ENCODE measurements at places on chromosomes 1 and 21.

DNA sequence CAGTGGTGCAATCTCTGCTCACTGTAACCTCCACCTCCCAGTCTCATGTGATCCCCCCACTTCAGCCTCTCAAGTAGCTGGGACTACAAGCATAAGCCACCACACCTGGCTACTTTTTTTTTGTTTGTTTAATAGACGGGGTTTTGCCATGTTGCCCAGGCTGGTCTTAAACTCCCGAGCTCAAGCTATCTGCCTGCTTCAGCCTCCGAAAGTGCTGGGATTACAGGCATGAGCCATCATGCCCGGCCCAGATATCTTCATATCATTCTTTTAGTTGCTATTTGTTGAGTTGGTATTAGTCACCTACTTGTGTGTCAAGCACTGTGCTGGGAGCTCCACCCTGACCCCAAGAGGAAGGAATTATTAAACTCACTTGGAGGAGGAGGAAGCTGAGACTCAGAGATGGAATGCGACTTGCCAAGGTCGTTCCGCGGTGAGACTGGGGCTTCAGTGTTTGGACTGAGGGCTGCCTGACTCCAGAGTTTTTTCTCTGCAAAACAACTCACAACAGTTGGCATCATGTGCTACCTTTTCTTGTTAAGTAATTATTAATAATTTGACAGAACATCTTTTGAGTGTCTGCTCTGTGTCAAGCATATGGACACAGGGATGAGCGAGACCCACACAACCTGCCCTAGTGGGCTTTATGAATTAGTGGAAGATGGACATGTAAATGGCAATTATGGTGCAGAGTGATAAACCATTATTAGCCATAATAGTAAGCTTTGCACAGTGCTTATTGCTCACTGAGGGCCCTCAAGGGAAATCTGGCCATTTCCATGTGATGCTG, 132.0 kb downstream of the FOXD2 start:
- peak; percentile 35 for DNase-seq

DNA sequence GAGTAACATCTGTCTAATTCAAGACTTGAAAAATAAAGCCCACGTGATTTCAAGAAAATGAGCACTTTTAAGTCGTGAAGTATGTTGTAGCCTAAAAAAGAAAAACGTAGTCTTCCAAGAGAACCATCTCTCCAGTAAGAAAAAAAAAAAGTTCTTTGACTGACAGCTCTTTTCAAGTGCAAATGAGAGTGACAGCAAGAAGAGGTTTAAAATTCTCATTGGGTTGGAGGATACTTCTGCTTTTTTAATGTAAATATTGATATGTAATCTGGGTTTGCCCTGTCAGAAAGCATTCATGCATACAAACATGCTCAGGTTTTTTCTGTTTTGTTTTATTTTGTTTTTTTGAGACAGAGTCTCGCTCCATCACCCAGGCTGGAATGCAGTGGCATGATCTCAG, 32.3 kb upstream of the PRDM2 start:
- no peak for DNase-seq

DNA sequence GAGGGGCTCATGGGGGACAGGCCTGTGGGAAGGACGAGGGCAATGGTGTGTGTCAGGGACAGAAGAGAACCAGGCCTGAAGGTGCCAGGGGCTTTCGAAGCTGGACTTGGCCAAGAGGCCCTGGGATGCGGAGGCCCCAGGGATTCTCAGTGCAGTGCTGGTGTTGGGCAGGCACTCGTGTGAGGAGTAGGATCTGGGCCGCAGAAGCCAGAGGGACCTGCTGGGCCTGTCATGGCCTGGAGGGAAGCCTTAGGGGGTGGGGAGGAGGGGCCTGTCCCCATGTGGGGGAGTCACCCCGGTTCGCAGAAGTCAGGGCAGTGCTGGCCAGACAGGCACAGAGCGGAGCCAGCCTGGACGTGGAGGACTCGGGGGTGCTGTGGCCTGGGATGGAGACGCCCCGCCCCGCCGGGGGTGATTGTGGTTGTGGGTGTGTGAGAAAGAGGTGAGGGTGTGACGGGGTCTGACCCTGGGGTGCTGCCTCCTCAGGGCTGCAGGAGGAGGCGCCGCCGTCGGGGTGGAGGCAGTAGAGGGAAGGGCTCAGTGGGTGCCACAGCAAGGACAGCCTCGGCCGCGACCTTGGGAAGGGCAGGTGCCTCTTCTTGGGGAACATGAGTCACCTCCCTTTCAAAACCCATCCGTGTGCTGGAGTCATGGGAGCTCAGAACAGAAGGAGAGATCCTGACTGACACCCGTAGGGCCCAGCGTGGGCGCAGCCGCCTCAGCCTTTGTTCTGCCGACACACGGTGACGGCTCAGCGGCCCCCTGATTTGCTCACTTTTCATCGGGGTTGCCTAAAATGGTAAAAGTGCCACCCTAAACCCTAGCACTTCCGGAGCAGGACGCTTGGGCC, 33.9 kb downstream of the FAAP20 start:
- no peak for DNase-seq

DNA sequence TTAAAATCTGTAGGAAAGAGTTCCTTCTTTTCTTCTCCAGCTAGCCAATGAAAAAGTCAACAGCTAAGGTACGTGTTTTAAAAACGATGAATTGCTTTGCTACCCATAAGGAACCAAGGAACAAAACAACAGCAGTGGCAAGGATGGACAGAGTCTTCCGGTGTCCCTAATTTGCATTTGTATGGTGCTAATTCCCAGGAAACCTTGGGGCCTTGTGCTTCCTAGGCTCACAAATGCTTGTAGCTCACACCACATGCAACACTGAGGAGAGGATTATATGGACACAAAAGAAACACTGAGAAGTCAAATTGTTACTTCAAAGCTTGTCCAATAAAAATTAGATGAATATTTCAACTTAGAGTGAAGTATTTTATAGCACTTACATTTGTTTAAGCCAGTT, 1.8 kb upstream of the PGBD5 start:
- DNase-seq: no peak

- no peak for DNase-seq
Observed at GRCh38 chr1:172107316-172107975, 266.1 kb downstream of the DNM3 start.

GRCh38 chr1:65505547-65506300, 85.3 kb downstream of the LEPR start:
- DNase-seq: no peak

DNA sequence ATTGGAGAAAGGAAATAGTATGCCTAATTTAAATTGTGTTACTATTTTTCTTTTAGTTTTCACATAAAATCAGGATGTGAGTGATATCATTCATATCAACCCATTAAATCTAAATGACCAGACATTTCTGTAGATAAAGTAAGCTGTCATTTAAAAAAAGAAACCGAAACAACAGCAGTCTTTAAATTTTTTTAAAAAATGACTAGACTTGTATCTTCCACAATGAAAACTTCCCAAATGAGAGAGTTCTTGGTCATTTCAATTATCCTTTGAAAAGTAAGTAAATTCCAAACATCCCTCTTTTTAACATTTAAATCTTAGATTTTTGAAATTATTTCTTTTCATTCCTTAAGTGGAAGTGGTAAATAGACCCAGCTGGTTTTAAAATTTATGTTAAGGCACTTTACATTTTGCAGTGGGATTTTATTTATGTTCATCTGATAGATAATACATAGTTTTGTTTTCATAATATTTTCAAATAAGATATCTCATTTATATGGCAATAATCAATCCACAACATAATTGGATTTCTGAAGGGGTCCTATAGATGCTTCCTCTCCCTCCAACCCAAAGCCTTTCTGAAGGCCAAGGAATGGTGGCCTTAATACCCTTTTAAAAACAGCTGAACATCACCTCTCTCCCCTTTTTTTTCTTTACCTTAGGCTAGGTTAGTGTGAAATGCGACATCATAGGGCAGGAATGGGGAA, 3.1 kb downstream of the FOXD3 start:
- DNase-seq: no peak

- no peak for DNase-seq
Observed at GRCh38 chr1:42239555-42239954, 75.0 kb upstream of the GUCA2A start.

DNA sequence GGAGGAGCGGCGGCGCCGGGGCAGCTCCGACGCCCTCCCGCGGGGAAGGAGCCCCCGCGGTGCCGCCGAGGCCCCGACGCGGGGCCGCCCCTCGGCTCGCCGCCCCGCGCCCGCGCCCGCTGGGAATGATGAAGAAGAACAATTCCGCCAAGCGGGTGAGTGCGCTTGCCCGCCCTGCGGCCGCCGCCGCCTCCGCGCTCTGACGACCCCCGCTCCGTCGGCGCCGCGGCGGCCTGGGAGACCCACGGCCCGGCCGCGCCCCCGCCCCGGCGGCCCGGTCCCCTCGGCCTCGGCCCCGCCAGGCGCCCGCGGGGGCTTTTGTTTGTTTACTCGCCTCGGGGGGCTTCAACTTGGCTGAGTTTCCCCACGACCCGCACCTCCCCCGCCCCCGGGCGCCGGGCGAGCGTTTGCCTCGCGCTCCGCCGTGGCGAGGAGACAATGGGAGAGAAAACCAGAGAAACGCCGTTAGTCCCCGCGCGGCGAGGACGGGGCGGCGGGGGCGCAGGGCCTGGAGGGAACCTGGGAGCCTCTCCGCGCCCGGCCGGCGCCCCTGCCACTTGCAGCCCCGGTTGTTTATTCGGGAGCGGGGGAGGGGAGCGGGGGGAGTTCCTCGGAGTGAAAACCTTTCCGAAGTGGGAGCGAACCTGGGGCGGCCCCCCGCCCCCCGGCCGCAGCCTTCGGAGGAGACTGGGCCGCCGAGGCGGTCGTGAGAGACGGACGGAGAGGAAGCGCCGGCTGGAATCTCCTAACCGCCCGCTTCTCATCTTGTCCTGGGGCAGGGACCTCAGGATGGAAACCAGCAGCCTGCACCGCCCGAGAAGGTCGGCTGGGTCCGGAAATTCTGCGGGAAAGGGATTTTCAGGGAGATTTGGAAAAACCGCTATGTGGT, 661 bp downstream of the PLEKHO1 start:
- DNase-seq: peak; percentile 49

- no peak for DNase-seq
Observed at GRCh38 chr1:108142773-108143394, 57.3 kb downstream of the SLC25A24 start.

- DNase-seq: no peak
Observed at GRCh38 chr1:93864175-93864574, 14.8 kb downstream of the DNTTIP2 start.

GRCh38 chr1:11516961-11517635, 38.1 kb downstream of the DISP3 start:
- DNase-seq: no peak

DNA sequence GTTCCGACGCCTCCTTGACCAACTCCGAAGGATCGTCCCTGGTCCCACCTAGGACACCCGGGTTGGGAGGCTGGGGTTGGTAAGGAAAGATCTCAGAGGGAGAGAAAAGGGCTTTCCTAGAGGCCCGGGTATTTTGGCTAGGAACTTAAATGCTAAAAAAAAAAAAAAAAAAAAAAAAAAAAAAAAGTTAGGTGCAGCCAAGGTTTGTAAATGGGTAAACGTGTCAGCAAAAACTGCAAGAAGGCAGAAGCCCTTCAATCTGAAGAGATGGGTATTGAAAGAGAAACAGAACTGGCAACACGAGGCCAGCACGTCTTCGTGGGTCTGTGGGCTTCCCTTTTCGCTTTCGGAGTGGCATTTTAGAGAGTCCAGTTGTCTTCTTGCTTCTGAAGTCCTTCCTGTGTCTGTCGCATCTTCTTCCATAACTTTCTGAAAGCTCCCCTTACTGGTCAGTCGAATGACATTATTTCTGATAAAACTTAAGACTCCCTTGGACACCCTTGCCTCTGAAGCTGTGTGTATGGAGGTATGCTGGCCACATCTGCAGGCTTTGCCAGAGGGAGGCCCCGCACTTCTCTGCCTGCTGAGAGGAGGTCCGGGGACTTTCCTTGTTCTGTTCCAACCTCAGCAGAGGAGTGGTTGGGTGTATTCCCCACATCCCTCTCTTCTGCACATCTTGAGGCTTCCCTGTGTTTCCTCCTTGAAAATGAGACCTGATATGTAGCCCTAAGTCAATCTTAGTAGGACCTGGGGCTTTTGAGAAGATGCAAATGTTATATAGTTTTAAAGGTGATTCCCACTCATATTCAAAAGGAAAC, 745 bp downstream of the RCSD1 start:
- no peak for DNase-seq

DNA sequence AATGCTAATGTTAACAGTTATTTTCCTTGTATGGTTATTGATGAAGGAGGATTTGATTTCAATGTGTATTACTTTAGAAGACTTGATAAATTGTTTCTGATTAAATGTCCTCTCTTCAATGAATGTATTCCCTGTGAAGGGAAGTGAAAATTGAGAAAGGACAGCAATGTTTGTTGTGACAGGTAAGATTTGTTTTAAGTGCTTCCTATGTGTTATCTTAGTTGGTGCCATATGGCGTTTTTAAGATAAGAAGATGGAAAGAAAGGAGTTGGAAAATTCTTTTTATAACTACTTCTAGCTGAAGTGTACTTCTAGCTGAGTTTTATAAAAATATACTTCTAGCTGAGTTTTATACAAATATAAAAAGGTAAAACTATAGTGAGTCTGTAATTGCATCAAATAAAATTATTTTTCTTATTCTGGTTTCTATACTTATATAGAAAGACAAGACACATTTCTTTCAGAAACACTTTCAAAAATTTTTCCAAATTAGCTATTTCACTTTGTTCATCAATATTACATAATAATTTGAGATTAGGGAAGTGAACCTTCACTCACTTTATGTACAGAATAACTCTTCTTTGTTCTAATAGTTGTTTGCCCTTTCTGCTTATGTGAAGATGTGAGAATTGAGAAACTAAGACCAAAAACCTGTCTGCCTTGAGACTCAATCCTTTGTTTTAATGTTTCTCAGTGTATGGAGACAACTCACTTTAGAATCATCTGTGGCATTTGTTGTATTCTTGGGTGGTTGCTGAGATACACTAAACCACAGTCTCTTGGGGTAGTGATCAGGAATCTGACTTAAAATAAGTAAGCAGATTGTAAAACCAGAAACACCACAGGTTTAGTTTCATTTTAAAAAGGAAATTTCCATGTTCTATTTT, 382.9 kb upstream of the B3GALT2 start:
- DNase-seq: no peak

DNA sequence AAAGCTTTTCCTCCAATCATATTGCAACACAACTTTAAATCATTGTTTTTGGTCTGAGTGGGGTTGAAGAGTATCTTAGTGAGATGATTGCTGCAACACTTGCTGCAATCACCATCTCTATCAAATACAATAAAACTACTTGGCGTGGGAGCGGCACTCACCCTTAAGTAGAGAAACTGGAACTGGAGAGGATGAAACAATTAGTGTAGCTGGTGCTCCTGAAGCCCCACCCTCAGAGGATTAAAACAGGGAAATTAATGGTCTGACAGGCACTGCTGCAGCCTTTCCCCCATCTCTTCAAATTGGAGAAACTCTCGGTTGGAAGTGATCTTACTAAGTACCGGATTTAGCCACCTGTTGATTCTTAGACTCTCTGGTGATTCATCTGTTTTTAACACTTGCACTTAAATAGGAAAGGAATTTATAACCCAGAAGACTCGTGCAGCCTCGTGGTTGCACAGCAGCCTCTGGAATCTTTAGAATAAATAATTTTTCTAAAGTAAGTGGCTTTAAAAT, 80.5 kb upstream of the KIF26B start:
- no peak for DNase-seq

- DNase-seq: no peak
Observed at GRCh38 chr1:202572867-202573266, 137.4 kb downstream of the SYT2 start.

Measured in HEK293T (cell line).